ENCODE measurements at places on chromosomes 4 and X.

- DNase-seq, result no peak
Measured at GRCh38 chr4:85153221-85153620, 186.7 kb upstream of the WDFY3 start.

DNA sequence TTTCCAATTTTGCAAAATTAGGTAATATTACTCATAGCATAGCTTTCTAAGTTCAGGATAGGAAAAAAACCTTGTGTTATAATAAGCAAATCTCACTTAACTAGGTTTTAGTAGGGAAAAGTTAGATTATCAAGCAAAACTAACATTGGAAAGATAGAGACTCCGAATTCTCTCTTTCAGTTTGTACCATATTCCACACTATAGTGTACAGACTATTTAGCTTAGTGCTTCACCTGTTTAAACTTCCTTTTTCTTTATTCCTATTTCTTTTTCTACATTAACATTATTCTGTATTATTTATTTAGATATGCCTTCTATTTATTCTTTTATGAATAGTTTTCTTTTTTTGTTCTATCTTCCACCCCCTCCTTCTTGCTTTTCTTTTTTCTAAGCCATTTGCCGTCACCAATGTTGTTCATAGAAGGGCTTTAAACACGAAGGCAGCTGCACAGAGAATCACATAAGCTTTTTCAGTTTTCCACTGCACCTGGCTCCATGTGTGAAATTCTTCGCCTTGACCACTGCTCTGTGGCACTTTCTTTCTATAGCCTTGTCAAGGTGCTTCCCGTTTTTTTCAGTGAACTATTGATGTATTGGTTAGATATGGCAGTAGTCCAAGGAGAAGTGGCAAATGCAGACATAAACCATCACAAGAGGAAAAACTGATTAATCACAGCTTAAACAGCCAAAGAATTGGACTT lies 8.5 kb downstream of the PCDH10 start:
- no peak for DNase-seq

- DNase-seq, result no peak
Measured at GRCh38 chr4:21893136-21893535, 55.4 kb downstream of the KCNIP4 start.

- no peak for DNase-seq
Measured at GRCh38 chr4:8727546-8728510, 135.3 kb downstream of the CPZ start.

DNA sequence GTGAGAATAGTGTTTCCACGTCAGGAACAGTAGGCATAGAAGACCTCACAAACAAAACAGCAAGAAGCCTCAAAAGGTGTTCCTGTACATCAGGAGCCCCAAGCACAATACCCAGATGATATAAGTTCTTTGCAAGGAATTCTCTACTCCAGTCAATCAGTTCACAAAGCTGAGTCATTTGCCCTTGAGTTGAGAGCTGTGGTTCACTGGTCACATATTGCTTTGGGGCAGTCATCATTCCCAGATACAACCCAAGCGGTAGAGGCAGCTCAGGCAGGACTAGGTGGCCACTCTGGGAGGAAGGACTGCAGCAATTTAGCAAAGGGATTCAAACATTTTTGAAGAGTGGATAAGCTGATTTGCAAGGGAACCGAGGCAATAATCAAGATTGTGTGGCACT lies 551.5 kb upstream of the ZFP42 start:
- no peak for DNase-seq

DNA sequence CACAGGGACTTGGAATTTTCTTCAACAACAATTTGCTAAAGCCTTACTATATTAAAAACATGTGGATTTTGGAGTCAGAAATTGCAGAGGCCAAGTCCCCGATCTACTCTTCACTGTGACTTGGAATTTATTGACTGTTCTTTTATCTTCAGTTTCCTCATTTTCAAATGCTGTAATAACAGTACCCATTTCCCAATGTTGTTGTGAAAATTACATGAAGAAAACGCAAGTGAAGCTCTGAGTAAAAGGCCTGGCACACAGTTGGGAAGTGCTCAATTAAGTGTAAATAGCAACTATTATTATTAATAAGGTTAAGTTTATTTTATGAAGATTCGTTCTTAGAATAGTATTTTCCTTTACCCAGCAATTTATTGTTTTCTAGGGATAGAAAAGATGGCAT lies 15.7 kb downstream of the STBD1 start:
- no peak for DNase-seq

GRCh38 chrX:42143866-42144592 lies 220.7 kb upstream of the CASK start:
- no peak for DNase-seq

DNA sequence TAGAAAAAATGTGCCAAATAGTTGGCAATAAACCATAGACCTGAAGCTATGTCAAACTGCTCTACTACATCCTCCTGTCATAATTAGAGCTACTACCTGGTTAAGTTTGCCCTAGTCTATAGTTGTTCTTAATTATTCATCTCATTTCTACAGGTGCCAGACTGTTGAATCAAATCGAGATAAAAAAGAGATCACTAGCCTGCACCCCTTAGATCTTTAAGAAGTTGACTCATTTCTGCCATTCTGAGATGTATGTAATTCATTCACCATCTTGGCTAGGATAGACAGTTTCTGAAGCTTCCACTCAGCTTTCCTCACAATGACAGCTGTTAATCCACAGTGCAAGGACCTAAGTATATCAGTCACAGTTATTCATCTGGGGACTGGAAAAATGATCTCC lies 452.1 kb upstream of the BOD1L1 start:
- DNase-seq, result no peak

DNA sequence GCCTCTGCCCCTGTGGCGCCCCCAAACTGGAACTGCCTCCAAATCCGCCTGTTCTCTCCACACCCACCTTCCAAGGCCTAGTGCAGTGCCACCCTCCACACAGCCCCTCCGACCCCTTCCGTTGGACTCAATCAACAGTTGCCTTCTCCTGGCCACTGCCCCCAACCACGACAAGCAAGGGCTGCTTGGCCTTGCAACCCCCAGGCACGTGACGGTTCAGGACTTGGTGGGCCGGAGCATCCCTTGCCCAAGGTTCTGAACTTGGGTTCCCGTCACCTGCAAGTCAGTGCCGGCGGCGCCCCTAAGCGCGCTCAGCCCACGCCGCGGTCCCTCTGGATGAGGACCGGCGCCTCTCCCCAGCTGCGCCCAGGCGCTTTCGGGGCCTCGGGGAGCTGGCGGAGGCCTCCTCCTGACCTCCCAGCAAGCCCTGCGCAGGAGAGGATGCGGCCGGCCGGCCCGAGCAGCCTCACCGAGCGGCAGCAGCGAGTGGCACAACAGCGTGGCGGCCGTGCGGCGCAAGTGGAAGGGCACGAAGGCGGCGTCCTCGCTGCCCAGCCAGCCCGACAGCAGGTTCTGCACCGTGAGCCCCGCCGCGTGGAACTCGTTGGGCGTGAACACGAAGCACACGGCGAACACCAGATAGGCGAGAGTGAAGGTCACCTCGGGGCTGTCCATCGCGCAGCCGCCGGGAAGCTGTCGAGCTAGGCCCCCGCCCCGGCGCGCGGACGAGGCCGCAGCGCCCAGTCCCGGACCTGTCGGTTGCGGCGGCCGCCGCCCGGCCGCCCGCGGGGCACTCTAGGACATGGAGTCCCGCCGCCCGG lies 750 bp downstream of the TMEM129 start:
- peak; percentile 61 for DNase-seq

- no peak for DNase-seq
Measured at GRCh38 chr4:40152637-40153036, 44.2 kb upstream of the RHOH start.

GRCh38 chr4:145887241-145887991 lies 51.2 kb downstream of the ZNF827 start:
- DNase-seq, result no peak

GRCh38 chr4:64539234-64539849 lies 130.1 kb upstream of the TECRL start:
- peak; percentile 68 for DNase-seq

- DNase-seq, result no peak
Measured at GRCh38 chr4:1850276-1850675, 5.7 kb downstream of the LETM1 start.

- no peak for DNase-seq
Measured at GRCh38 chr4:41215155-41215554, 813 bp upstream of the APBB2 start.

DNA sequence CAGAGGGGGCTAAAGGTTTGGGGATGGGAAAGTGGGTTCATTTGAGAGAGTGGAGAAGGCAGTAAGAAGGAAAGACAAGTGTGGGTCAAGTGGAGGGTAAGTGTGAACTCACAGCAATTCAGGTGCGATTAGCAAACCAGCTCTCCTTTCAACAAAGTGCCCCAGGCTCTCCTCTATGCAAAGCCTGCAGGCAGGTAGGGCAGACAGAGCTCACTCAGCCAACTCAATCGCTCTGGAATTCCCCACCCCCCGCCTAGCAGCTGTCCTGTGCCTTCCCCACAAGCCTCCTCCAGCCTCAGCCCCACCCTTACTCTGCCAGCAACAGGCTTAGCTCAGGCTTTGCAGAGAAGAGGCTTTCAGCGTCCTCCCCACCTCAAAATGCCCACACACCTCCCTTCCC lies 14.8 kb upstream of the MAMLD1 start:
- no peak for DNase-seq

DNA sequence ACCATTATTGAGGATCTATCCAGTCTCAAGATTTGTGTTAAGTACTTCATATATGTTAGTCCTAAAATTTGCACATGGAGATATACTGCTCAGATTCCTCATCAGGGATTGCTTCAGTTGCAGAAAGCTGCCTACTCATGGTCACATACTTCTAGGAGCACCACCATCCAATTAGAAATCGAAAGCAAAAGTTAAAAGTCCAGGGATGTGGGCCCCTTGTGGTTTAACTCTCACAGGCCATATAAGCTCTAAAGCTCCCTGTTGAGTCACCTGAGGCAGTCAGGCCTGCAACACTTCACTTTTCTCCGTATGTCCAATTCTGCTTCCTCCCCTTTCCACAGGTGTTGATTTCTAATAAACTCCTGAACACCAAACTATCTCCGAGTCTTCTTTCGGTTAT lies 84.2 kb downstream of the CNOT6L start:
- DNase-seq, result no peak

DNA sequence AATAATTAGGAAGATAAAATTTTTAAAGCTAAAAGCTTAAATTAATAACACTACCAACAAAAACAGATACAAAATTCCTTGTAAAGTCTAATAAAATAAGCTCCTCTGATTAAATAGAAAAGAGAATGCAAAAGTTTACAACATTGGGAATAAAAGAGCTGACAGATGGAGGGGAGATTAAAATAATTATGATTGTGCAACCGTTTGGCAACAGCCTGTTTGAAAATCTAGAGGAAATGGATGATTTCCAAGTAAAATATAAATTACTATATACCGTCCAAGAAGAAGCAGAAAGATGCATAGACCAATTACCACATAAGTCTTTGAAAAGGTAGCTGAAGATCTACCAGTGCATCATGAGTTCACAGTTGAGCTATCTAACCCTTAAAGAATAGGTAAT lies 46.4 kb upstream of the VBP1 start:
- no peak for DNase-seq

- DNase-seq, result no peak
Measured at GRCh38 chr4:6474705-6475457, 2.5 kb upstream of the PPP2R2C start.

DNA sequence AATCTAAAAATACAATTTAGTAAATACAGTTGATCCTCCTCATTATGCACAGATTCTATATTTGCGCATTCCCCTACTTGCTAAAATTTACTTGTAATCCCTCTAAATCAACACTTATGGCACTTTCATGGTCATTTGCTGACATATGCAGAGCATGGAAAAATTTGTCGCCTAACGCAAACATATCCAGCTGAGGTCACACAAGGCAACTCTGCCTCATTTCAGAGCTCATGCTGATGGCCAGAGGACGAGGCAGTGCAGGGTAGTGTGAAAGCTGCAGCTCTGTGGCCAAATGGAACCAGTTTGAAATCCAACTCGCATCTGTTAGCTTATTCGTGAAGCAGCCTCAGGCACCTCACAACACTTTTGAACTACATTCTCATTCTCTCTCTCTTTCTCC lies 39.7 kb upstream of the KLHL2 start:
- no peak for DNase-seq

DNA sequence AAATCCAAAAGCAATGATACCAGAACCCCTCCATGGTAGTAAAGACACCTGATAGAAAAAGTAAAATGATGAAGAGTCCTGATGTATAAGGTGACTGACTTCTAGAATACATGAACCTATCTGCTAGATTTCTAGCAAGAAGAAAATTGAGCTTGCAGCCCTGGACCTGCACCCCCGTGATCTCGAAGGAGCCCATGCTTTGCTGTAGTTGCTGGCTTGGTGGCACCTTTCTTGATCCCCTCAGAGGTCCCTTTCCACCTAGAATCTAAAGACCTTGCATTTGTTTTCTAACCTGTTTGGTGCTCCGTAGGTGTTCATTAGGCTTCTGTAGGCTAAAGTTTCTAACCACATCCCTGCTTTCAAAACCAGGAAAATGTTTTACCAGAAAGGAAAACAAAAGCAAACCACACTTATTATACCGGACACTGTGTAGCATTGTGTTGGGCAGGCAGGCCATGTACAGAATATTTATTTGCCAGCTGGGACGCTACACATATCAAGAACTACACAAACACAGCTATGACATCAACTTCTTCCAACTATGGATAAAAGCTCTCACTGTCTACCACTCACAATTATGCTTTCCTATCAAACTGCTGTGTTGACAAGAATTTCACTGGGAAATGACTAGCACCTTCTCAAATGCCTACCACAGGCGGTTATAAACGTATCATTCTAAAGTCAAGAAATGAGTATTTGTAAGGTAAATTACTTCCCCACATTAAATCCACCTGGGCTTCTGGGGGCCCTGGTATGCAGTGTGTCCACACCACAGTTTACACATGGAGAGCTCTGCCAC lies 316.2 kb downstream of the UNC5C start:
- DNase-seq, result no peak

DNA sequence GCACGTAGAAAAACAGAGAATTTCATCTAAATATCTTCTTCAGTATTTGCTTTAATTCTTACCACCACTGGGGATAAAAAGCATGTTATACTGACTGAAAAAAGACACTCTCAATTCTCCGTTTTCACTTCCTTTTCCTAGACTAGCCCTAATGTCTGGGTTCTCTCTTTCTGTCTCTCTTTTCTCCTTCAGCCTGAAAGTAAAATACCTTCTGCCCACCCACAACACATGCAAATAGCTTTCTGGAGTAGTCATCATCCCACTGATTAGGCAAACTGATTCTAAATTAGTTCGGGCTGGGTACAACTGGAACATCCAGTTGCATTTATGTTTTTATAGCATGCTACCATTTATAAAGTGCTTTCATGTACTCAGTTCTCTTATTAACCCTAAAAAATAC lies 142.4 kb upstream of the ANKRD50 start:
- DNase-seq, result no peak

- DNase-seq, result no peak
Measured at GRCh38 chr4:133493776-133494175, 344.7 kb downstream of the PCDH10 start.

GRCh38 chrX:116277351-116278225 lies 107.0 kb downstream of the AGTR2 start:
- no peak for DNase-seq

DNA sequence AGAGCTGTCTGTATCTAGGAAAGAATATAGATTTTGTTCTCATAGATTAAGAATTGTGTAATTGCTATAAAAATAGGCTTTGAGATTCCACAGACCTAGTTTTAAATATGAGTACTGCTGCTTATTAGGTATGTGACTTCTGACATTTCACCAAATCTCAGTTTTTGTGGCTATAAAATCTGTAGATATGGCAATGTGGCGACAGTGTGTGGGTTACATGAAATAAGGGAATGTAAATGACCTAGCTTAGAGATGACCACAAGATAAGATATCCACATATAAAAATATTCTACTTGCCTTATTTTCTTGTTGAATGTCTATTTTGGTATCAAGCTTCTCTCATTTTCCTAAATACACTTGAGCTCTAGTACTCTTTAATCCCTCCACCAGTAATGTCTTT lies 193.8 kb downstream of the UNC5C start:
- no peak for DNase-seq

Data from testis (tissue), 5 donors.